Activated CD4-positive, CD25-positive, alpha-beta regulatory T cell treated with anti-CD3 and anti-CD28 coated beads, Interleukin-2, amount 50 U/mL, for 16 hours (primary cell): ENCODE measurements at places on chromosomes 7 and 10.

DNA sequence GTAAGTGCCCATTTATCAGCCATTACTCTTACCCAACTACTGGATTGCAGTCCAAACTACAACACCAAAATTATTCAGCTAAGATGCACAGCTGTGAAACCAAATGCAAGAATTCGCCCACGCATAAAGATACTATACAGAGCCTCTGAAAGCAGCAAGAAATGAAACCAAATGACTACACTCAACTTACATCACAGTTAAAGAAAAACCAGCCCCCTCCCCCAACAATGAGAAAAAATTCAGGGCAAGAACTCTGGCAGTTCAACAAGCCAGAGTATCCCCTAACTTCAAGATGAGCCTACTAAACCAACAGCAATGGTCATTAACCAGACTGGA lies 209.1 kb upstream of the VWC2 start:
- no peak for DNase-seq

- DNase-seq, result no peak
Observed at GRCh38 chr7:78125884-78126283, 327.3 kb downstream of the PHTF2 start.

DNA sequence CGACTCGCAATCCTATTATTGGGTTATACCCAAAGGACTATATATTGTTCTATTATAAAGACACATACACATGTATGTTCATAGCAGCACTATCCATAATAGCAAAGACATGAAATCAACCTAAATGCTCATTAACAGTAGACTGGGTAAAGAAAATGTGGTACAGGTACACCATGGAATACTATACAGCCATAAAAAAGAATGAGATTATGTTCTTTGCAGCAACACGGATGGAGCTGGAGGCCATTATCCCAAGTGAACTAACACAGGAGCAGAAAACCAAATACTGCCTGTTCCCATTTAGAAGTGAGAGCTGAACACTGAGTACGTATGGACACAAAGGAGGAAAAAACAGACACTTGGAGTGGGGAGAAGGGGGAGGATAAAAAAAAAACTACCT lies 536.8 kb upstream of the DPP6 start:
- no peak for DNase-seq

DNA sequence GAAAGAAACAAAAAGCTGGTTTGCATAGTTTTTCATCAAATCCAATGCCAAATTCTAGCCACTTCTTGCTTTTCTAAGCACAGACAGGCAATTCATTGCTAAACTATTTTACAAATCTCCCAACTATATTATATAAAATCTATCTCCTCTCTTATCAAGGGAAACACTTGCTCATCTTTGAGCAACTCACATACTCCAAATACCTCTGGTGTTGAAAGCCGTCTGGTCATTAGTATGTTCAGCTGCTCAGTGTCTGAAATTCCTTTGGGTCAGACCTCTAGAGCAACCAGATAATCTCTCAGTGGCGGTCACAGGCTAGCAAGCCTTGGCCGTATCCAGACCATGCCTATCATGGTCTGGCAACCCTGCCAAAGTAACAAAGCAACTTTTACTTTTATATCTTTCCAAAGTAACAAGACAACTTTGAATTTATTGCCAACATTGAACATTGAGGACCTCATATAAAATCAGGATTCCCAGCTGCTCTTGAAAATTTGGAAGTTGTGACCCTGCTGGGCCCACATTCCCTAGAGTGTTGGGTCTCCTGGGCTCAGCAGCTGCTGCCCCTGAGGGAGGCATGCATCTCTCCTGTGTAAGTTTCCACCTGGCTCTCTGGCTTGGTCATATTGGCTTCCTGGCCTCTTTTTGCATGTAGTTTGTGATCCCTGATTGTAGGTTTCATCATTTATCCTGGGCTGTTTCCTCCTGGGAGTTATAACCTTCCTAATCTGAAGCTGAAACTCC lies 56.8 kb upstream of the LANCL2 start:
- no peak for DNase-seq

DNA sequence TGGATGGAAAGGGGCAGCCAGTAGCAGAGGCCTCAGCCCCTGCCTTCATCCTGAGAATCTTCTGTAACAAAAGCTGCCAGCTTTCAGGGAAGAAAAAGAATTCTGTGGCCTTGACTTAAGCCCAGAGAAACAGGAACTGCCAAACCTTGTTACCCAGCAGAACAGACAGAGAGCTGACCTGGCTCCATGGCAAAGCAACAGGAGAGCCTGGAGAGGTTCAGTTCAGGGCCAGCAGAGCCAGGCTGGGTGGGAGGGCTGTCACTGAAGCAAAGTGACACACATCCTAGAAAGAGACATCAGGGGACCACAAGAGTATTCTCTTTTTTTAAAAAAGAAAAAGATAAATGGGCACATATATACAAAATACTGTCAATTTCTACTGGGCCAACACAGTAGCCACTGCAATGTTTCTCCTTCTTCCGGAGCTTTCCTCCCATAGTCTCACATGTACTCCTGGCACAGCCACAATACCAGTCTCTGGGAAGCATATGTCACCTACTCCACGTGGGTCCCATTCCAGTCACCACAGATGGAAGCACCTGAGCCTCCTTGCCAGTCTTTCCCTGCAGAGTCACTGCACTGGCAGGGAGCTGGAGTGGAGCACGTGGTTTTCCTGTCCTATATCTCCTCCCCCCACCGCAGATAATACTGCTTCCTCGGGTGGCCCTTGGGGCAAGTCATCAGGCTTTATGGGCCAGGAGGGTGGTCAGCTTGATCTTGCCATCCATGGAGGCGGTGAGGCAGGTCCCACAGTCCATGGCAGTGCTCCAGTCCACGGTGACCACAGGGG lies 15.2 kb upstream of the CYREN start:
- DNase-seq, result no peak

- DNase-seq, result no peak
Observed at GRCh38 chr7:16015981-16016380, 329.5 kb upstream of the MEOX2 start.

GRCh38 chr7:41113719-41114118 lies 589.2 kb downstream of the INHBA start:
- no peak for DNase-seq

GRCh38 chr7:104625956-104626355 lies 297.6 kb downstream of the LHFPL3 start:
- DNase-seq, result no peak
